ENCODE measurements at places on chromosomes 11 and 22.

GRCh38 chr11:125407046-125407445 is 89.0 kb downstream of the FEZ1 start:
- no peak for DNase-seq

GRCh38 chr11:69189059-69189458 is 33.3 kb downstream of the SMIM38 start:
- DNase-seq: no peak

DNA sequence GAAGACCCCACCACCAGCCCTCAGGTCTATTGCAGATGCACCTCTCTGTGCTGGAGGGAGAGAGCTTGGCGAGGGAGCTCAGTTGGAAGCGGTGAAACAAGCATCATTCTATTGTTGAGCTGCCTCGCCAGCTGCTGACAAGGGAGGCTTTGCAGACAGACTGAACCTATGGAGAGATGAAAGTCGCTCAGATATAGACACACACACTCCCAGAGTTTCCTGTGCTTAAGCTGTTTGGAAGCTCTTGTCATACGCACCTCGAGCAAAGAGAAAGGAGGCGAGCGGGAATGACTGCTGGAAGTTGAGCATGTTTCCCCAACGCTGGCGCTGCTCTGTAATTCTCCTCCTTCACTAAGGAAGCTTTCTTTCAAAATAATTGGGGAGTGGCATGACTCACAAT is 126.1 kb downstream of the TRIM29 start:
- DNase-seq: no peak

DNA sequence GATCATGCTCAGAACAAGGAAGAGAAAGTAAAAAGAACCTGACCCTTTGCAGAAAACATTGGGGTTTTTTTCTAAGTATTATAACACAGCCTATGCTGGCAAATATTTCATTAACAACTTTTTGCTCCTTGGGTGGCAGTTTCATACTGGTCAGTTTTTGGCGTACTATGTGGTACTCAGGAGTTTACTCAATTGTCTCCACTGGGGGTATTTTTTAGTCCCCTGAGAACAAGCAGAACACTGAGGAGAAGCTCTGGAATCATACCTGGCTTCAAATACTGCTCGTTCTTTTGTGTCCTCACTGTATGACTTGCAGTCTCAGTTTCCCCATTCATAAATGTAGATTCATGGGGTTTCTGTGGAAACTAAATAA is 90.4 kb downstream of the SERGEF start:
- no peak for DNase-seq

- no peak for DNase-seq
These were observed 22.0 kb downstream of the ARAP1 start for GRCh38 chr11:72730243-72730642.
